ENCODE measurements at places on chromosomes 7 and 10. TPM values are rescaled to one million over a fixed set of nuclear protein-coding genes. Genes with fewer than 3 reads are reported as not detected.

- peaks cover 1% of the 10 kb centered on the region for H3K4me1 ChIP-seq
- H3K27me3 ChIP-seq: no peaks in the 10 kb centered on the region
- H3K27ac ChIP-seq: no peak overlapping the region
- H3K36me3 ChIP-seq: no peaks in the 10 kb centered on the region
These were observed 137.1 kb downstream of the ZNF365 start for GRCh38 chr10:62511238-62511637.

DNA sequence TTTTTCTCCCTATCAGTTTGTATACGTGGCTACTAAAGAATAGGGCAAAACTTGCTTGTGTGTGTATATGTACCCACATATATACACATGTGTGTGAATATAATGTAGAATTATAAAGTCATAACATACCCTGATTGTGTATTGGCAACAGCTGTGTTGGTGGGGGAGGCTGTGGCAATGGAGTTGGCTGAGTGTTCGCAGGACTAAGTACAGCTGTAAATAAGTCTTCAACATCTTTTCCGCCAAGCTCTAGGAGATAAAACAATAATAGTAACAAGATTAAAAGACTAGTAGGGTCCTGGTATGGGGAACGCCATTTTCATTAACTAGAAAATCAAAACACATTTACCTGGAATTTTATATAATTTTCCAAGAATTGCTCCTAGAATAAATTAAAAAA, 168.4 kb downstream of the GALNT11 start:
- H3K36me3 ChIP-seq: peaks cover 30% of the 10 kb centered on the region
- H3K27me3 ChIP-seq: no peaks in the 10 kb centered on the region
- H3K27ac ChIP-seq: no peak overlapping the region
- no peak overlapping the region for H3K4me3 ChIP-seq
- H3K4me1 ChIP-seq: no peaks in the 10 kb centered on the region
- DNase-seq: no peak

DNA sequence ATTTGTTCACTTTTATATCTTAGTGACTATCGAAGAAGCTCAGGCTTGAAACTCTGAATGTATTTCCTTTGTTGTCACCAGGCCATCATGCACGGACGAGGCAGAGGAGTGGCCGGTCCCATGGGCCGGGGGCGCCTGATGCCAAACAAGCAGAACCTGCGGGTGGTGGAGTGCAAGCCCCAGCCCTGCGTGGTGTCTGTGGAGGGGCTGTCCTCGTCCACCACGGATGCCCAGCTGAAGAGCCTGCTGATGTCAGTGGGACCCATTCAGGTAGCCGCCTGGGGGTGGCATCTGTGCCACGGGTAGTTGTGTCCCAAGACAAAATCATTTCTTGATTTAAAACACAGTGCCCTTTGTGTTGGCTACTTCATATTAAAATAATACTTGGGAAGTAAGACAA, 45.9 kb downstream of the SHH start:
- H3K4me3 ChIP-seq: no peak overlapping the region
- peaks cover 50% of the 10 kb centered on the region for H3K36me3 ChIP-seq
- no peaks in the 10 kb centered on the region for H3K27me3 ChIP-seq
- H3K4me1 ChIP-seq: no peaks in the 10 kb centered on the region

GRCh38 chr7:133934977-133935330, 192.2 kb upstream of the LRGUK start:
- H3K4me3 ChIP-seq: no peak overlapping the region
- no peak overlapping the region for H3K27ac ChIP-seq
- H3K27me3 ChIP-seq: no peaks in the 10 kb centered on the region
- peaks cover 4% of the 10 kb centered on the region for H3K4me1 ChIP-seq
- DNase-seq: no peak

- no peaks in the 10 kb centered on the region for H3K27me3 ChIP-seq
- H3K4me3 ChIP-seq: no peak overlapping the region
- no peaks in the 10 kb centered on the region for H3K4me1 ChIP-seq
- H3K27ac ChIP-seq: no peak overlapping the region
- H3K36me3 ChIP-seq: peaks cover 19% of the 10 kb centered on the region
These were observed 314.5 kb downstream of the CACNA2D1 start for GRCh38 chr7:82129091-82129490.

GRCh38 chr7:139523199-139523941, at the start of gene CLEC2L:
Gene CLEC2L (plus strand): TSS chr7:139523685. CDS start chr7:139523928, 243 bp downstream.
- H3K4me3 ChIP-seq: peak within 1 kb of the TSS; percentile 62
- no peaks in the 10 kb centered on the region for H3K4me1 ChIP-seq
- no peak for DNase-seq
- H3K36me3 ChIP-seq: peaks cover 2% of the 10 kb centered on the region
- peaks cover 26% of the 10 kb centered on the region for H3K27me3 ChIP-seq

DNA sequence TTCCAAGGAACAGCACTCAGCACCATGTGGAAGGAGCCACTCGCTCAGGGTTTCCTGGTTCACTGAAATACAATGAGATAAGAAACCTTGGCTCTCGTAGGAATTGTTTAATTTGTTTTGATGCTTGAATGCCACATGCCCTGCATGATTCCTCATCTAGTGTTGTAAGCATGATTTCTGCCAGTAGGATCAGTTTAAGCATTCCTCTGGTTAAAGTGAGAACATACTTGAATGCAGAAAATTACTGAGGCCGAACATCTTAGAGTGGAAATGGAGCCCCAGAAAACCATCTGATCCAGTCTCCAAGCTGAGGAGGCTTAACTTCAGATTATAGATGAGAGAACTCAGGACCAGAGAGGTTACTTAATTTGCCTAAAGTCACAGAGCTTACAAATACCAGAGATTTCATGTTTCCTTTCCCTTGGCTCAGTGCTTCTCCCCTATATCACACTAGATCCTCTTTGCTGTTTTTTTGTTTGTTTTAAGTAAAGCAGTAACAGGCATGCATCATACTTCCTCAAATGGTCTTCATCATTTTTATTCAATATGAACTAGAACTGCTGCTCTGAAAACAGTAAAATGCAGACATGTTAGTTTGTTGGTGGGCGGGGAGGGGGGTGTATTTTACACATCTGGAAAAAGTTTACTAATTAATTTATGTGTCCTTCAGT, 125.1 kb downstream of the ADAM12 start:
- peaks cover 29% of the 10 kb centered on the region for H3K36me3 ChIP-seq
- peaks cover 5% of the 10 kb centered on the region for H3K4me1 ChIP-seq
- DNase-seq: no peak
- H3K27ac ChIP-seq: no peak overlapping the region
- no peaks in the 10 kb centered on the region for H3K27me3 ChIP-seq
- H3K4me3 ChIP-seq: no peak overlapping the region

DNA sequence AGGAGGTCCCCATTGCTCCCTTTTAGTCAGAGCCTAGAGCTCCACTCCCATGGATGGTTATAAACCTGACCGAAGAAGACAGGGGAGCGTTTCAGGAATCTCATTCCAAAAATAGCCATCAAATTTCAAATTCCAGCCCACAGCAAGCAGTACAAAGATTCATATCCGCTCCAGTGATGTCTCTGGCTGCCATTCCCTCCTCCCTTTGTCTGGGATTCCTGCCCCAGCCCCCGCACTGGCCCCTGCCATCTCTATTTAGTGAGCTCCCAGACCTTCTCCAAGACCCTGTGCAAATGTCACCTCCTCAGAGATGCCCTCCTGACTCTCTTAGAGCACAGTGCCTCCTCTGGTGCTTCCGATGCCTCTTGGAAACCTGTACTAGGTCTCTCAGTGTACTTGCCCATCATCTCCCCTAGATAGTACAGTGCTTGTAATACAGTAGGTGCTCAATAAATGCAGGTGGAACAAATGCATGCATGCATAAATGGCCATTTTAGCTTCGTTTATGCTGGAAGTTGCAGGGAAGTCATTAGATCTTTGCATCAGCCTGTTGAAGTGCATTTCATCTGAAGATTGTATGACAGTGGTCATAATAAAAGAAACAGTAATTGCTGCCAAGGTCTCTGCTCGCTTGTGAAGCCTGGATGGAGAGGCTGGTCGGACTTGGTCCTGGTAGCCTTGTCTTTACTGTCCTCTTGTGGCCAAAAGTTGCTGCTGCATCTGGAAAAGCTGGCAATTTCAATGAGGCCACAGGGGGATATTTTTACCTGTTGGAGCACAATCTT, 32.0 kb upstream of the HABP2 start:
- H3K36me3 ChIP-seq: no peaks in the 10 kb centered on the region
- no peaks in the 10 kb centered on the region for H3K4me1 ChIP-seq
- no peaks in the 10 kb centered on the region for H3K27me3 ChIP-seq
- H3K4me3 ChIP-seq: no peak overlapping the region

- no peak overlapping the region for H3K27ac ChIP-seq
- no peak overlapping the region for H3K4me3 ChIP-seq
- H3K36me3 ChIP-seq: no peaks in the 10 kb centered on the region
- H3K4me1 ChIP-seq: no peaks in the 10 kb centered on the region
- peak; percentile 84 for DNase-seq
- H3K27me3 ChIP-seq: no peaks in the 10 kb centered on the region
These were observed 11.9 kb downstream of the SSC4D start for GRCh38 chr7:76397409-76398183.

Gene TEX47
- total RNA-seq: not detected

Gene GALNT17
- total RNA-seq: 43.2 TPM

Gene ANKRD30A
- not detected for total RNA-seq

Gene SPDYE5
- total RNA-seq: not detected

Gene ENTPD1
- 1.9 TPM for total RNA-seq
